ENCODE measurements at places on chromosomes 4 and X. TPM values are rescaled to one million over a fixed set of nuclear protein-coding genes. Genes with fewer than 3 reads are reported as not detected.

SOWAHB gene
- not detected for total RNA-seq

HDX gene
- 3.1 TPM for total RNA-seq

WFS1 gene
- total RNA-seq: 14.0 TPM

AKAP14 gene
- total RNA-seq: not detected

XAGE1A gene
- total RNA-seq: 33.2 TPM

PCDH11X gene
- not detected for total RNA-seq

NMU gene
- 0.97 TPM for total RNA-seq

KLKB1 gene
- not detected for total RNA-seq

SRPX2 gene
- total RNA-seq: 3.1 TPM

CLDN22 gene
- not detected for total RNA-seq

EXOC1L gene
- total RNA-seq: not detected

GALNTL6 gene
- 0.05 TPM for total RNA-seq

CAPN6 gene
- total RNA-seq: not detected
